ENCODE measurements at places on chromosomes 3 and 15.

- DNase-seq, result peak; percentile 37
These were observed at the start of gene EID1 for GRCh38 chr15:48877630-48878595. EID1 (plus strand) TSS chr15:48878134; CDS start chr15:48878177, 43 bp downstream.

GRCh38 chr3:155673421-155673820 is 71.5 kb downstream of the PLCH1 start:
- DNase-seq, result no peak

GRCh38 chr15:34682674-34683073 is 72.1 kb downstream of the GJD2 start:
- peak; percentile 20 for DNase-seq

- no peak for DNase-seq
These were observed 435.3 kb downstream of the TUSC7 start for GRCh38 chr3:117144853-117145252.

GRCh38 chr3:184584464-184584891 is 22.9 kb downstream of the EPHB3 start:
- DNase-seq, result no peak
